ENCODE measurements at places on chromosomes 13 and 19. TPM values are rescaled to one million over a fixed set of nuclear protein-coding genes. Genes with fewer than 3 reads are reported as not detected.

ARHGAP33 gene
- 24.9 TPM for total RNA-seq

ZNF526 gene
- total RNA-seq: 8.7 TPM

GRCh38 chr13:34344816-34345215 lies 526.9 kb downstream of the RFC3 start:
- no peak overlapping the region for H3K4me3 ChIP-seq
- no peaks in the 10 kb centered on the region for H3K27me3 ChIP-seq
- no peaks in the 10 kb centered on the region for H3K36me3 ChIP-seq
- peaks cover 26% of the 10 kb centered on the region for H3K4me1 ChIP-seq

DNA sequence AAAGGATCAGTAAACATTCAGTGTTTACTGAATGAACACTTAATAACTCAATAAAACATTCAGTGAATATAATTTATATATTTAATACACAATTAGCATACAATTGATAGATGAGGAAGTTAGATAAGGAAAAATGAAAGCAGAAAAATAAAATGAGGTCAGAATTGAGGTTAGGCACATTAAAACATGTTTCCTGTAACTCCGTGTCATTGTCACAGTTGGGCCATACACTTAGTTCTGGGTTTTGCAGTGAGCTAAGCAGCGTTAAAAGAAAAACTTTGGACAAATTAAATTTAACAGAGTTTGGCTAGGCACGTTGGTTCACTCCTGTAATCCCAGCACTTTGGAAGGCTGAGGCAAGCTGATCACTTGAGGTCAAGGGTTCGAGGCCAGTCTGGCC lies 71.4 kb downstream of the MIPEP start:
- no peaks in the 10 kb centered on the region for H3K4me1 ChIP-seq
- DNase-seq: no peak
- H3K4me3 ChIP-seq: no peak overlapping the region
- H3K36me3 ChIP-seq: no peaks in the 10 kb centered on the region

DNA sequence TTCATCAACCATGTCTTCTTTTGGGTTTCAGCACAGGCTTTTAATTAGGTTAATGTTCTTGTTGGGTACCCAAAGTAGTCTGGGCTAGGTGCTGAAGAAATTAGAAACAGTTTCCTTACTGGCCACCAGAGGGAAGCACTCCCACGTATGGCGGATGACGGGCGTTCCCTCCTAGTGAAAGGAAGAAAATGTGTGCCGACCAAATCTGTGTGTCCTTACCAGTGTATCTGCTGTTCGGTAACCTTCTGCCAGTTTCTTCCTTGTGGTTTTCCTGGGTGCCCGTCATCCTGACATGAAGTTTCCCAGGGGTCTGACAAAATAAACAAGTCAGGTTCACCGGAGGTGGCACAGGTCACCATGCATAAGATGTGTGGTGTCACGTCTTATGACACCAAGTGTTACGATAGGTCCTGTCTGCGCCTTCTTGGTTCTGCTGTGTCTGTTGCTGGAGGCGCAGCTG lies 6.0 kb upstream of the WDR88 start:
- peak; percentile 85 for DNase-seq
- H3K4me3 ChIP-seq: no peak overlapping the region
- no peaks in the 10 kb centered on the region for H3K4me1 ChIP-seq
- H3K27me3 ChIP-seq: no peaks in the 10 kb centered on the region
- peaks cover 5% of the 10 kb centered on the region for H3K36me3 ChIP-seq

DNA sequence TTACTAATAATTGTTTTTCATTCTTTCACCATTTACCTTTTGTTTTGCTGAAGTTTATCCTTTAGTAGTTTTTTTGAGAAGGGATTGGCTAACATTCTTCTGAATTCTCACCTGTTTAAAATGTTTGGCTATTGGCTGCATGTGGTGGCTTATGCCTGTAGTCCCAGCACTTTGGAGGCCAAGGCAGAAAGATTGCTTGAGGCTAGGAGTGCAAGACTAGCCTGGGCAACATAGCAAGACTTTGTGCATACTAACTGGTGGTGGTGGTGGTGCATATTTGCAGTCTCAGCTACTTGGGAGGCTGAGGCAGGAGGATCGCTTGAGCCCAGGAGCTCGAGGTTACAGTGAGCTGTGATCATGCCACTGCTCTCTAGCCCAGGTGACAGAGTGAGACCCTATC lies 27.5 kb upstream of the RNF113B start:
- H3K36me3 ChIP-seq: no peaks in the 10 kb centered on the region
- no peak overlapping the region for H3K4me3 ChIP-seq
- peak overlapping the region; percentile 5 for H3K27ac ChIP-seq
- H3K4me1 ChIP-seq: peaks cover 56% of the 10 kb centered on the region
- no peaks in the 10 kb centered on the region for H3K27me3 ChIP-seq

Data from GM23248 (cell line).